ENCODE measurements at places on chromosomes 12 and 14.

DNA sequence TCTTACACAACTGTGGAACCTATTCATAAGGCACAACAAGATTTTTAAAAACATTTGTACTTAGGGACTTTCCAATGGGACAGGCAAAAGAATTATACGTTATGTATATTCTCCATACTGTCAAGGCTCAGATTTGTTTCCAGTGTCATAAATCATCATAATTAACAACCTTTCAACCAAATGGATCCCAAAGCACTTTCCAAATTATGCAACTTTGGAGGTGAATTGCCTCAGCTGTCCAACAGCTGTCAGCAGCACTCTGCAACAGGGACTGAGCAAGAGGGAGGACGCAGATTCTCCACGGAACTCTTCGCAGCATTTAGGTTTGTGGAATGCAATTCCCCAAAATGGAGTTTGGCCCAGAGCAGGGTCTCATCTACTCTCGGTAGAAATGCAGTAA is 186.6 kb downstream of the PAX9 start:
- DNase-seq = no peak

DNA sequence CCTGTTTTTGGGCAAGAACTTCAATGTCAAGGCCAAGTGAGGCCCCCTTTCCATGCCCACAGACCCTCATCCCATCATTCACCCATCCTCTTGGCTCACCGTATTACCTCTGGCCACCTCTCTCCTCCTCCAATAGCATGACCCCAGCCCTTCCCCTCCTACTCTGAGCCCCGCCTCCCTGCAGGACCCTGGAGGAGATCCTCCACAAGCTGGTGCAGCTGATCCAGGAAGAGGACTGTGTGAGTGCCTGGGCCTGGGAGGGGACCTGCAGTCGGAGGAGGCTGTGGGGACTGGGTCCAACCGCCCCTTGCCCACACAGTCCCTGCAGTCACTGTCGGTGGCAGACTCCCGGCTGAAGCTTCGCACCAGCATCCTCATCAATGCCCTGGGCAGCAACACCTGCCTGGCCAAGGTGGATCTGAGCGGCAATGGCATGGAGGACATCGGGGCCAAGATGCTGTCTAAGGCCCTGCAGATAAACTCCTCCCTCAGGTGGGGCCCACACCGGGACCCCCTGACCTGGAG is 7.2 kb downstream of the CARMIL3 start:
- DNase-seq = no peak

DNA sequence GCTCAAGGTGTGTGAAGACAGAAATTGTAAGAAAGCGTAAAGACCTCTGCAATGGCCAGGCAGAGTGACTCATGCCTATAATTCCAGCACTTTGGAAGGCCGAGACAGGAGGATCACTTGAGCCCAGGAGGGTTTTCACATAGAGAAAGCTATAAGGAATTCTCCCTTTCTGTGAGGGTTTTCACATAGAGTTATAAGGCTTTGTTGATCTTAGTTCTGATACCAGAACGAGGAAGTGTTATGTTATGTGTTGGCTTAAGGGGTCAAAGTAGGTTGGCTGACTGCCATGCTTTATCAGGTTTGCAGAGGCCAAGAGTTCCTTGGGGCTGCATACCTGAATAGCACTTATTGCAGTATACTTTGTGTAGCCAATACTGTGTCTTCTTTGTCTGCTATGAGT is 139.1 kb downstream of the ERC1 start:
- no peak for DNase-seq

DNA sequence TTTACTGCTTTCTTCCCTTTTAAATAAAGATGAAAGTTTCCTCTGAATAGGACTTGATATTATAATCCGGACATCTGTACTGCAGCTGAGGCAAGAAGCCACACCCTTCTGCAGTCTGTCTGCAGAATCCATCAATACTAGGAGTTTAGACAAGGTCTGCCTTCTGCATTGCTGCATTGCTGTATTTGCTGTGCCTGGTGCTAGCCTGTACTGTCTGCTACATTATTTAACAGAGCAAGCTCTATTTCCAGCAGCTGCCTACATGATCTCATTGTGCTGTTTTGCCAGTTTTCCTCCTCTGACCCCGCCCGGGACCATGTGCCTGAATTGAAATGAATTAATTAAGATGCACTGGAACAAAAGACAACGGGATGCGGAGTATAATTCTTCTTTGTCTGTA is 1.7 kb downstream of the TUBA1A start:
- no peak for DNase-seq

DNA sequence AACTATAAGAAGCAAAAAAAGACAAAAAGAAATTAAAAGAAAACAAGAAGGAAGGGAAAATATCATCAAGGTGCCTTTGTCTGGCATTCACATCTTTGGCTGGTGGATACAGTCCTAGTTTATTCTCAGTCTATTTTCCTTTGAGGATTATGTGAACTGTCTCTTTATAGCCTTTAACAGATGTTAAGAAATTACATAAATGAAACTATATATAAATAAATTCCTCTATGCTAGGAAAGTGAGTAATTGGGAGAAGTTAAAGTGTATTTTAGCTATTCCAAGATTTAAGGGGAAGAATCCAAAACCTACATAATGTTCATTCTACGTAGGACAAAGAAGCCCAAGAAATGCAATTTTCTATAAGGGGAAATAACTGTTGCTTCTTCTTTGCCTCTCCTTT is 316.3 kb downstream of the ADAMTS20 start:
- no peak for DNase-seq

- DNase-seq = no peak
Measured at GRCh38 chr14:64804754-64805260, 74.9 kb downstream of the SPTB start.

DNA sequence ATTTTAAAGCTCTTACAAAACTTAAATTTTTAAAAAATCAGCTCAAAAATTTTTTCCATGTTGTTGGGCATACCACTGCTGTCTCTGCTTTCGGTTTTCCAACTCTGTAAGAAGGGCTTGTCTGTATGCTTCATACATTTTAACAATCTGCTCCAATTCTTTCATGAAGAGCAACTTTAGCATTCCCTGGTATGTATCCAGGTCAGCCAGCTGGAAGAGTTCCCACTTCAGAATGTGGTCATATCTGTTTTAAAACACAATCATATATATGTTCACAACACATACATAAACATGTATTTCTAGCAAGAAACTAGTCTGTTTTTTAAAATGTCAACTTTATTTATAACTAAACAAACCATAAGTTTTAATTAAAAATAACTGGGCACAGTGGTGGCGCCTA is 33.0 kb downstream of the SAV1 start:
- DNase-seq = no peak

DNA sequence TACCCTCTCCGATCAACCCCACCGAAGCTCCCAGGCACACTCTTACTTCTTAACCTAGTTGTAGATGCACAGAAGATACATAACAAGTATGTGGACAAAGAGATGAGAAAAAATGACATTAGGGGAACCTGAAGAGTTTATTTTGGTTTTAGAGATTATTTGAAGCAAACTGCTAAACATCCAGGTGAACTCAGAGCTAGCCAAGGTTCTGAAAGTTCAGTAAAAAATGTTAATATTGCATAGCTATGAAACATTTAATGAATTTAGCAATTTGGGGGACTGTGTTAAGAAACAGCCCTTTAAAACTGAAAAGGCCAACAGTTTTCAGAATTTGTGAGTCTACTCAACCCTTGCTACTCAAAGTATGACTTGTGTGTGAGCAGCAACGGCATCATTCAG is 174.4 kb downstream of the NAV3 start:
- DNase-seq = no peak

- DNase-seq = no peak
Measured at GRCh38 chr14:81113176-81113575, 107.6 kb downstream of the GTF2A1 start.

DNA sequence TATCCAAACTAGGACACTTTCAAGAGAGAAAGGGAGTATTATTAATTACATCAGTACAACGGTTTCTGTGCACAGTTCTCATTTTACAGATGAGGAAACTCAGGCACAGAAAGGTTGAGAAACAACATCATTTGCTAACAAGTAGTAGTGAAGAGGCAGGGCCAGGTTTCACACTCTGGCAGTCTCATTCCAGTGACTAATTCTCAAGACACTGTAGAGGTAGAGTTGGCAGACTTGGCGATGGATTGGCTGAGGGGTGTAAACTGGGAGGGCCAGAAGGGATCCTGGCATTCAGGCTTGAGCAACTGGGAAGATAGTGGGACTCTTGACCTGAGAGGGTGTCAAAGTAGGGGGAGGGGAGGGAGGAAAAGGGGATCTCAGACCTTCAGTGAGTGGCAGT is 73.8 kb upstream of the BDKRB2 start:
- DNase-seq = no peak

- no peak for DNase-seq
Measured at GRCh38 chr12:43789941-43790340, 16.2 kb downstream of the TWF1 start.

All from activated T-cell treated with anti-CD3 and anti-CD28 coated beads for 1 hour (primary cell).